ENCODE measurements at places on chromosomes 2 and 18. TPM values are rescaled to one million over a fixed set of nuclear protein-coding genes. Genes with fewer than 3 reads are reported as not detected.

Gene GPD2
- 32.3 TPM for total RNA-seq

Gene GPR55
- total RNA-seq: 0.69 TPM

- no peaks in the 10 kb centered on the region for H3K27me3 ChIP-seq
- no peaks in the 10 kb centered on the region for H3K36me3 ChIP-seq
- peaks cover 16% of the 10 kb centered on the region for H3K4me1 ChIP-seq
- H3K27ac ChIP-seq: peak overlapping the region; percentile 66
These were observed 30.3 kb downstream of the TFCP2L1 start for GRCh38 chr2:121254748-121255147.

Gene GALNT13
- 0.57 TPM for total RNA-seq

Gene CCDC141
- total RNA-seq: 3.0 TPM

GRCh38 chr2:147829106-147829505 lies 15.7 kb upstream of the ACVR2A start:
- no peaks in the 10 kb centered on the region for H3K4me1 ChIP-seq
- no peaks in the 10 kb centered on the region for H3K27me3 ChIP-seq
- H3K27ac ChIP-seq: no peak overlapping the region
- no peaks in the 10 kb centered on the region for H3K36me3 ChIP-seq
- no peak for DNase-seq
- H3K4me3 ChIP-seq: no peak overlapping the region

GRCh38 chr2:12990523-12990922 lies 273.8 kb downstream of the TRIB2 start:
- no peak overlapping the region for H3K27ac ChIP-seq
- no peak overlapping the region for H3K4me3 ChIP-seq
- H3K4me1 ChIP-seq: no peaks in the 10 kb centered on the region
- no peaks in the 10 kb centered on the region for H3K36me3 ChIP-seq
- no peak for DNase-seq

DNA sequence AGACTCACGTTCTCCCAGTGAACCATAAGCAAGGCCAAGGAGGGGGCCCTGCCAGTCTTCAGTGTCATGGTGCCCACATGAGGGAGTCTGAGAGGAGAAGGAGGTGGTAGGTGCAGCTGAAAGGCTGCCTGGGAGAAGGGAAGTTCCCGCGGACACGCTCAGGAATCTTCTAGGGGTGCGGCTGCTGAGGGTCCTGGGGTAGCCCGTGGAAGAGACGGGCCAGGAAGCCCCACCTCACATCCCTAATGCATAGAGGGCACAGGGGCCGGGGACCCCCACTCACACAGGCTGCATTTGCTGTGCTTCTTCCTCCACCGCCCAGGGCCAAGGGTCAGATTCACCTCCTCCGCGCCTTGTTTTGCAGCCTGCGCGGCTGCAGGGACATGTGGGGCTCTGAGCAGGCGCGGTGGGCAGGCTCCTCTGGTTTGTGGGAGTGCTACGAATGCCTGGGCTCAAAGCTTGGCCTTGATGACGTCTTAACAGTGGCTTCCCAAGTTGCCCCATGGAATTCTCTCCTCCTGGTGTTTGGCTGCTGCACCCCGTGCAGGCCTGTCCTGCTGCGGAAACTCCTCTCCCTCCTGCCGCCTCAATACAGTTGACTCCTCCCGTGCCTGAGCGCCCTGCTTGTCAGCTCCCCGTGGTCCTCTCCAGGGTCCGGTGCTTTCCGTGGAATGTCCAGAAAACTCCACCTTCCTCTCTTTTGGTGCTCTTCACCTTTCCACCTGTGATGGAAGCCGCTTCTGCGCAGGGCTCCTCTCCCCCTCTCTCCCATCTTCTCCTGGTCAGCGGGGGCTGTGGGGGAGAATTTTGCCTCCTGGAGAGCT lies 95.7 kb downstream of the VAPA start:
- no peaks in the 10 kb centered on the region for H3K27me3 ChIP-seq
- H3K4me1 ChIP-seq: no peaks in the 10 kb centered on the region
- no peaks in the 10 kb centered on the region for H3K36me3 ChIP-seq

Gene CCDC138
- total RNA-seq: 3.2 TPM

Gene AGXT
- 0.09 TPM for total RNA-seq

- H3K4me3 ChIP-seq: no peak overlapping the region
- H3K4me1 ChIP-seq: peaks cover 12% of the 10 kb centered on the region
- H3K36me3 ChIP-seq: no peaks in the 10 kb centered on the region
- H3K27ac ChIP-seq: peak overlapping the region; percentile 80
These were observed 3.3 kb downstream of the SH3BP4 start for GRCh38 chr2:234955091-234955591.

DNA sequence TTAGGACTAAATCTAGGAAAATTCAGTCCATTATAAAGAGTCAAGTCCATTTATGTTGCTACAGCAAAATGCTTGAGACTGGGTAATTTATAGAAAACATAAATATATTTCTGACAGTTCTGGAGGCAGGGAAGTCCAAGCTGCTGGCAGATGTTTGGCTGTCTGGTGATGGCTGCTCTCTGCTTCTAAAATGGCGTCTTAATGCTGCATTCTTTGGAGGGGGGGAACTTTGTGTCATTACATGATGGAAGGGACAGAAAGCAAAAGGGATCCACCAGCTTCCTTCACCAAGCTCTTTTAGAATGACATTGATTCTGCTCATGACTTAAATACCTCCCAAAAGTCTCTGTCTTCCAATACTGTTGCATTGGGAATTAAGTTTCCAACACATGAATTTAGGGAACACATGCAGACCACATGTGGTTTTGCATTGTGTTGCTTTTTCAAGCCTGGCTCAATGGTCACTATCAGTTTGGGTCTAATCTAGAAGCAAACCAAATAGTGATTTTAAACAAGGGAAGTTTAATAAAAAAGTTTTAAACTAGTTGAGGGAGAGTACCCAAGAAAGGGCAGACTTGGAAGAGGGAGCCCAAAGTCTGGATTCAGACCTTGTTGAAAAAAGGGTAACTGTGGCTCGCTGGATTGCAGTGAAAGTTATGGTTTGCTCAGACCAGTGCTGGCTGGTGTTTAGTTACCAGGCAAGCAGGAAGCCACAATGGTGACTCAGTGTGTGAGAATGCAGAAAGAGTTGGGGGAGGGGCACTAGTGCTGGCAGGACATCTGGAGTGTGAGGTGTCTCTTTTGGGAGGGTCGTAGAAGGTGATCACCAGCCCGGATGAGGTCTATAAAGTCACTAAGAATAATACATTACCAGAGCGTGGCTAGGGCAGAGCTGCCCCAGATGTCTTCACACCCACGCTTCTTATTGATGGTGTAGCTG lies 30.8 kb downstream of the C18orf54 start:
- peak; percentile 16 for DNase-seq
- no peaks in the 10 kb centered on the region for H3K36me3 ChIP-seq
- no peaks in the 10 kb centered on the region for H3K4me1 ChIP-seq
- H3K4me3 ChIP-seq: no peak overlapping the region

- H3K4me1 ChIP-seq: no peaks in the 10 kb centered on the region
- no peaks in the 10 kb centered on the region for H3K27me3 ChIP-seq
- DNase-seq: no peak
- H3K4me3 ChIP-seq: no peak overlapping the region
These were observed 202.8 kb downstream of the PIK3C3 start for GRCh38 chr18:42157878-42158277.

GRCh38 chr2:208373460-208374089 lies 33.0 kb upstream of the PTH2R start:
- H3K4me1 ChIP-seq: no peaks in the 10 kb centered on the region
- H3K27me3 ChIP-seq: no peaks in the 10 kb centered on the region
- peak; percentile 71 for DNase-seq
- no peak overlapping the region for H3K4me3 ChIP-seq
- H3K36me3 ChIP-seq: no peaks in the 10 kb centered on the region
- H3K27ac ChIP-seq: no peak overlapping the region

- no peak for DNase-seq
- no peak overlapping the region for H3K4me3 ChIP-seq
- no peak overlapping the region for H3K27ac ChIP-seq
- H3K4me1 ChIP-seq: no peaks in the 10 kb centered on the region
- no peaks in the 10 kb centered on the region for H3K36me3 ChIP-seq
These were observed 51.5 kb upstream of the DCC start for GRCh38 chr18:52288403-52289004.

DNA sequence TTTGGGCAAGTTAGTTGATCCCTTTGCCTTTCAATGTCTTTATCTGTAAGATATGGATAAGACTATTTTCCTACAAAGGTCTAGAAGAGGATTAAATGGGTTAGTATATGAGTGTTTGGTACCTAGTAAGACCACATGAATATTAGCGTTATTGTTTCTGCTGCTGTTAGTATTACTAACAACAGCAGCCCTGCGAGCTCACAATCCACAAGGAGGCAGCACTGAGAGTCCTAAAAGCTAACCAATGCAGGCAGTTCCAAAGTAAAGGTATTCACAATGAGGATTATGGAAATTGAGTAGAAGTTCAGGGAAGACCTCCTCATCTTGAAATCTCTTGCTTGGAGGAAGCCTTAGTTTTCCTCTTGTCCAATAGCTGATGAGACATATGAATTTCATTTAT lies 248.9 kb downstream of the TDRD15 start:
- no peak overlapping the region for H3K27ac ChIP-seq
- no peaks in the 10 kb centered on the region for H3K36me3 ChIP-seq
- H3K4me3 ChIP-seq: no peak overlapping the region
- no peaks in the 10 kb centered on the region for H3K27me3 ChIP-seq
- H3K4me1 ChIP-seq: no peaks in the 10 kb centered on the region

Gene PDE11A
- total RNA-seq: 0.82 TPM

All from kidney (tissue), 22 donors.